ENCODE measurements at places on chromosomes 3 and 15.

DNA sequence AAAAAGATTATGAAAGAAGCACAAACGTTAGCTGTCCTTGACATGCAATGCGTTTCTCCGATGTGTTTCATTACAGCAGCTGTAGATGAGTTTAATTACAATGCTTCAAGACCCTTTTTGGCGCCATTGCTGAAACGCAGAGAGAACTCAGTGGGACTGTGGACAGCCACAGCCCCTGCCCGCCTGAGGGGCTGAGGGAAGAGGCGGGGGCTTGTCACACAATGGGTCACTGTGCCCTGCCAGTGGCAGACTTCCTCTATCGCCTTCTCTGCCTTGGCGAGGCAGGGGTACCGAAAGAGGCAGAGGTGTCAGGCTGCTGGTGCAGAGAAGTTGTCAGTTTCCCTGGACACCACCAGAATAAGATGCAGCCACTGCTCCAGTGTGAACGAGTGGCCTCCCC lies 252.0 kb downstream of the NR2F2 start:
- no peak for DNase-seq

GRCh38 chr3:182469086-182469485 lies 324.2 kb upstream of the ATP11B start:
- peak; percentile 45 for DNase-seq

DNA sequence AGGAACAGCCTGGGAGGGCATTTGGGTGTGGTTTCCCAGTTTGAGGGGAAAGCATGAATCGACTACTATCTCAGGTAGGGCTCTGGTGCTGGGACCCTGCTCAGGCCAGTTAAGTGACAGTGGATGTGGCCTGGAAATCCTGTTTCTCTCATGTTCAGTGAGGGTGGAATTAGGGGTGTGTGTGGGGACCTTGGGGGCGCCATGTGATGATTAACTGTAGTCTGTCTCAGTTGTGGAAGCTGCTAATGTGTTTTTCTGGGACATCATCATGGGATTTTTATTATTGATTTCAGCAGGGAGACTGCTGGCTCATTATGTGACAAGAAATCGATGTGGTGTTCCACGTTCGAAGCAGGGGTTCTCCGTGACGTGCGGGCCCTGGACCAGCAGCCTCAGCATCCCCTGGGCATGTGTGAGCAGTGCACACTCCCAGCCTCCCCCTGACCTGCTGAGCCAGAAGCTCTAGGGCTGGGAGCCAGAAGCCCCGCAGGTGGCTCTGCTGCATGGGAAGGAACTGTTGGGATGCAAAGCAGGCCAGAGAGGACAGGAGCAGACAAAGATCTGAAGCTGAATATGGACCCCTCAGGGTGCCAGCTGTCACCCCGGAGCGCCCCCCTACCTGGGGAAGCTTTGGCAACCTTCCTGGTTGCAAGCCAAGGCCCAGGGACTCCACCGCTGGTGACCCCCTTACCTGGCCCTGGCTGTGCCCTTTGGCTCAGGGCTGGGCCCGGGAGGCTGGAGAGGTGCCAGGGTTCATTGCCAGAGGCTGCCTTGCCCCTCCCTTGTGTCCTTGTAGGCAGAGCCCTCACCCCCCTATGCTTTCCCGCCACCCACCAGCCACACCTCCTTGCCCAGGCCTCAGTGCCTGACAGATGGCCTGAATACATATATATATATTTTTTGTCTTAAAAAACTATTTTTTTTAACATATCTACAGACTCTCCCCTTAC lies 149.8 kb downstream of the APBA2 start:
- DNase-seq = no peak

DNA sequence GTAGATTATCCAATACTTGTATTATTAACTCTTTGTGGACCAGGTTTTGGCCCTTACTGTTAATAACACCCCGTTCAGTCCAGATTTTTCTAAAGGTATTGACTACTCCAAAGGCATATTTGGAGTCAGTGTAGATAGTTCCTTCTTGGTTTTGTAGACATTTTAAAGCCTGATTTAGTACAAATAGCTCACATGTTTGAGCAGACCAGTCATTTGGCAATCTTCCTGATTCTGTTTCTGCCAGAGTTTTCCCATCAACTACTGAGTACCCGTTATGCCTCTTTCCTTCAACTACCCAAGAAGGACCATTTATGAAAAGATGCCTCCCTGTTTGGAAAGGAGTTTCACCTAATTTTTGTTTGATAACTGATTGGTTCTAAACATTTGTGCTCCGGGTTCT lies 82.0 kb downstream of the CHCHD4 start:
- DNase-seq = peak; percentile 38

- peak; percentile 37 for DNase-seq
Observed at GRCh38 chr15:57031605-57032004, 113.2 kb downstream of the TCF12 start.

- DNase-seq = no peak
Observed at GRCh38 chr3:71443332-71443731, 140.2 kb downstream of the FOXP1 start.

GRCh38 chr15:38706956-38707355 lies 142.3 kb upstream of the RASGRP1 start:
- DNase-seq = peak; percentile 53

DNA sequence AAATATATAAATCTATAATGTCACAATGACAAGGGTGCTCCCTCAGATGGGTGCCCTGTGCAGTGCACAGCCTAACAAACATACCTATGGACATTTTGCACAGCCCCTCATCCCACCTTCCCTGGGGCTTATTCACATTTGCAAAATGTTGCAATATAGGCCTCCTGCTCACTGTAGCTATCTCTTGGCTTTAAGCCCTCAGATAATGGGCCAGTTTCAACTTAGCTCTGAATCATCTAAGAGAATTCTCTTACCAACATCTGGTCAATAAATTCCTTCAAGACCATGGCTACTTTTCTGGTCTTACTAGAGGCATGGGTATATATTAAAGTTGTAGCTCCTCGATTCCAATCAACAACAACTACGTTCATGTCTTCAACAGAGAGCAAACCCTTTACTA lies 17.9 kb downstream of the LIPH start:
- peak; percentile 3 for DNase-seq

GRCh38 chr3:10195366-10196089 lies 30.8 kb downstream of the IRAK2 start:
- no peak for DNase-seq

DNA sequence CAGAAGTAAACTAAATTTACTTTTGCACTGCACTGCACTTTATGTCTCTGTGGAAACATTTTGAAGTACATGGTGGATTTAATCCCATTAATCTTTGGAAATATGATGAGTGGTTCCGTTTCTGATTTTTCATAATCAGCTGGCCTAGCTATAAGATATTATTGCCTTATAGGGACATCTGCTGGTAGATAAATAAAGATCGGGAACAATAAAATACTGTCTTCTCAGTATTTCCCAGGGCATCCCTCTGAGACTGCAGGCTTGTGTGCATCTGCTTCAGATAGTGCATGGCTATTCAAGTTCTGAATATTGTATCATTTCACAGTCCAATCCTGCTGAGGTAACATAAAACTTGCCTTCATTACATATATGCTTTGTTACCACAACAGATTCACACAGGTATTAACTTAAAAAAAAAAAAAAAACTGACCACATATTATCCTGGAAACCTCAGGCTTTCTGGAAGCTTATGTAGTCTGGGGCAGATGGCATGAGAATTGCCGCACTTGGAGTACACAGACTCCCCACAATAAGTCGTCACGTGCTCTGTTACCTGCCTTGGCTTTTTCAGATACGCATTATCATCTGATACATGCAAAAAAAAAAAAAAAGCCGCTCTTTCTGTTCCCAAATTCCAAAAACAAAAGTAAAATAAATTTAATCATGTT lies 330.8 kb upstream of the AGTR1 start:
- peak; percentile 46 for DNase-seq

DNA sequence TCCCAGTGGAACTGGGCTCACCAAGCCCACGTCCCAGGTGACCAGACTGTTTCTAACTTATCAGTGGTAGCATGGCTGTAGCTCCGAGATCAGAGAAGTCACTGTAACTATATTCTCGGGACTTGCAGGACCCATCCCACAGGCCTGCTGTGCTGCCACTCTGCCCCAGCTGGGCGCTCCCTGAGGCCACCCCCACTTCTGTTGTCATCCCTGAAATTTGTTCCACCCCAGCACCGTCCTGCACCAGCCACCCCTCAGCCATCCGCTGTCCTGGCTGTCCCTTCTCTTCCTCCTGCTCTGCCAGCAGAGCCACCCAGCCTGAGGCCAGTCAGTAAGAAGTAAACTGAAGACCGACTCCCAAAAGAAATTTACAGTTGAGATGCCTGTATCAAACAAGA lies 33.0 kb upstream of the VILL start:
- no peak for DNase-seq

DNA sequence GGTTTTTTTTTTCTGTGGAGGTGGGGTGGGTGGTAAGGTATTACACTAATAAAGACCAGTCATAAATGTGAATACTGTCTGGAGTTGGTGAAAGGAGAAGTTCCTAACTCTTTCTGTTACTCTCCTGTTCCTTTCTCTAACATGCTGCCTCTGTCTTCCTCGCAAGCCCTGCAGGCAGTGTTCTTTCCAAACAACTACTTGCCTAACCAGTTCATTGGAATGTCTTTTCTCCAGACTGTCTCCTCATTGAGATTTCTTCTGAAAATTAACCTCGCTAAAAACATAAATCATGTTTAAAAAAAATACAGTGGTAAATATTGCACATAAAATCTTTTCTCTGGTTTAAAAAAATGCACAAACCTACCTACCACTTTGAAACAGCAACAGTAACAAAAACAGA lies 135.2 kb downstream of the TP63 start:
- DNase-seq = no peak

- DNase-seq = no peak
Observed at GRCh38 chr3:11906407-11906806, 59.7 kb upstream of the TAMM41 start.

- peak; percentile 20 for DNase-seq
Observed at GRCh38 chr3:116064646-116065045, 380.6 kb downstream of the LSAMP start.

DNA sequence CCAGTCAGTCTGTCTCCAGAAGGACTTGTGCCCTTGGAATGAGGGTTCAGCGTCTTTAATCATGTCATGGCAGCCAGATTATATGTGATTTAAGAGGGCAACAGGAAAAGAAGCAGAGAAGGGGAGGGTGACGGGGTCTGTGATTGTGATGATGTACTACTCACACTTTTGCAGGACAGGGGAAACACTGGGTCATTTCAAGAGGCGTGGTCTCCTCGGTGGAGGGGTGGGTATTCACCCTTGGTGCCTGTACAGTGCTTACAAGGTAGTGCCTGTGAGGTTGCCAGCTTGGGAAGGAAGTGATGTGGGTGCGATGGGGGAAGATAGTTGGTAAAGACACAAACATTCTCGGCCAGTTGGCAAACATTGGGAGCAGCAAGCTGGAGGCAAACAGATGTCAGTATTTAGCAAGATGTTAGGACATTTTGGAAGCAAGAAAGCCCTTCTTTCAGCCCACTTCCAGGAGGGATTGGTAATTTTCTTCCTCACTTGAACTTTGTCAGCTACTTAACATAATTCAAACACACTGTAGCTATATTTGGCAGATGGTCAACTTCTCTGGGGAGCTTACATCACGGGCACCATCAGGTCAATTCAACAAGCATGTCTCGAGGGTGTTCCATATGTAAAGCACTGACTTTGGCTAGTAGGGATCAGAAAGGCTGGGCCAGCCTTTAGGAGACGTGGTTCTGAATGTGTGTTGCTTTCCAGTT lies 71.4 kb upstream of the ROPN1 start:
- DNase-seq = peak; percentile 77

- DNase-seq = peak; percentile 70
Observed at GRCh38 chr15:70088887-70089691, 8.6 kb downstream of the TLE3 start.

GRCh38 chr15:26926081-26926480 lies 44.9 kb upstream of the GABRG3 start:
- DNase-seq = peak; percentile 5

All from fibroblast of upper back skin (primary cell).